ENCODE measurements at places on chromosomes 13 and 19.

DNA sequence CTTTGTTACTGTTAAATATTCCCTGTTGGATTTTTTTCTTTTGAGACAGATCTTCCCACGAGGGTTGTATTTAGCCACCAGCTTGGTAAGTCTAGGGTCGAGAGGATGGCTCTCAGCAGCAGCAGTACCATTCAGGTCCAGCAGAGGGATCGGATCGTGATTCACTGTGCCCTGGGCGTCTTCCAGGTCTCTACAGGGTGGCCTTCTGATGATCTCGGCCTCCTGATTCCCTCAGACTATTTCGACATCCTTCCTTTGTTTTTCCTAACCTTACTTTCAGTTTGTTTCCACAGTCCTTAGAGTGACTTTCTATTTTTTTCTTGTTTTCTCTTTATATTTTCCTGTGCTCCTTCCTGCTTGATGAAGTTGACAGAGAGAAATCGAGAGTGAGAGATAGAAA, 1436.9 kb downstream of the UQCRFS1 start:
- DNase-seq = no peak

- peak; percentile 87 for DNase-seq
Observed at GRCh38 chr19:10269333-10270179, 1.4 kb upstream of the ICAM1 start.

DNA sequence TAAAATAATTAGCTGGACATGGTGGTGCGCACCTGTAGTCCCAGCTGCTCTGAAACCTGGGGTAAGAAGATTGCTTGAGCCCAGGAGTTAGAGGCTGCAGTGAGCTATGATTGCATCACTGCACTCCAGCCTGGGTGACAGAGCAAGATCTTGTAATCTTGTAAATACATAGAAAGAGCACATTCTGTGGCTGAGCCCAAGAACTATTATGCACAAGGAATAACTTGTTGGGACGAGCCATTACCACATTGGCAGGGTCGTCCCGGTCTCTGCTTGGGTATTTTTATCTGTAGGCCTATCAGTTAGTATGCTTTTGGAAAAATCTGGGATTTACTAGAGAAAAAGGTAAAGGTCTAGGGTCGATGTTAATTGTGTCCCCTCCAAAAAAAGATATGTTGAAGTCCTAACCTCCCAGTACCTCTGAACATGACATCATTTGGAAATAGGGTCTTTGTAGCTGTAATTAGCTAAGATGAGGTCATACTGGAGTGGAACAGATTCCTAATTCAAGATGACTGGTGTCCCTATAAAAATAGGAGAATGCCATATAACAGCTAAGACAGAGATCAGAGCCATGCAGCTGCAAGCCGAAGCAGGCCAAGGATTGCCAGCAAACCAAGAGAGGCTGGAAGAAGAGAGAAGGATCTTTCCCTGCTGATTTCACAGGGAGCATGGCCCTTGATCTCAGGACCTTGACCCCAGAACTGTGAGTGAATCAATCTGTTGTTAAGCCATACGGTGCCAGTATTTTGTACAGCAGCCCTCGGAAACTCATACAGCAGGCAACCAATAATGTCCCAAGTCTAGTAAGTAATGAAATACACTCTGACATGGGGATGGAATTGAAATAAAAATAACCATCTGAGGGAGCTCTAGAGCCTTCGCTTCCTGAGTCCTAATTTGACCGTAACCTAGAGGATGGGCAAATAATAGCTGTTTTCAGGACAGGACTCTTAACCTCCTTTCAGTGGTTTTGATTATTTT, 77.0 kb downstream of the TM9SF2 start:
- DNase-seq = no peak

GRCh38 chr13:34358811-34359513, 541.0 kb downstream of the RFC3 start:
- DNase-seq = no peak

DNA sequence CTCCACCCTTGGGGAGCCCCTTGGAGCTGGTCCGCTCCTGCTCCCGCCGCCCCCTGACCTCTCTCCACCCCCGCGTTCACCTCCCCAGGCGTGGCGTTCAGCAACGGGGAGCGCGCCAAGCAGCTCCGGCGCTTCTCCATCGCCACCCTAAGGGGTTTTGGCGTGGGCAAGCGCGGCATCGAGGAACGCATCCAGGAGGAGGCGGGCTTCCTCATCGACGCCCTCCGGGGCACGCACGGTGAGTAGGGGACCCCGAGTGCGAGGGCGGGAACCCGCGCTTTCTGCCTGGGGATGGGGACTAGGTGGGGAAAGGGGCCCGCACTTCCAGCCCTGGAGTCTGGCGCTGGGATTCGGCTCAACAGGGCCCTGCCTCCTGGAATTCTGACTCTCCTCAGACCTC, 1.7 kb downstream of the CYP2A13 start:
- DNase-seq = no peak

GRCh38 chr13:28796938-28797257, 23.2 kb upstream of the MTUS2 start:
- no peak for DNase-seq

GRCh38 chr13:27401210-27401609, 23.2 kb upstream of the GTF3A start:
- no peak for DNase-seq

DNA sequence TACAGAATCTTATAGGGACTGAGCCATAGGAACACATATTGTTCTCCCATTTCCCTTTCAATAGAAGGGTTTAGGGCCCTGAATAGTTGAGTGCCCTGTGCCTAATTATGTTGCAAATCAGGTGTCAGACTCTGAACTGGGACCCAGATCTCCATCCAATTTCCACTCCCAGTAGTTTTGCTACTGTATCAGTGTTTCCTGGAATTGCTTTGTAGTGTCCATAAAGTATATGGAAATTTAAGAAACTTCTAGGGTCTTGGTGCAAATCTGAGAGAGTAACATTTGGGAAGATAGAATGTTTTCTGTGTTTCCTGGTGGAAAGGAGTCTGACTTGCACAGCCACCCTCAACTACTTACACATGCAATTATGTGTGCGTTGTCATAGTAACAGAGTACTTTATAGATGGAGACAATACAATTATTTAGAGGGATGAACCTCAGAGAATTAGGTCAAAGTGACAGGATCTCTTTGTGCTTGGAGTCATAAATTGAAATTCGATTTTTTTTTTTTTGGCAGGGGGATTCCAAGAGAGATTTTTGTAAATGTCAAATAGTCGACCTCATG, 646 bp upstream of the SLC10A2 start:
- no peak for DNase-seq

DNA sequence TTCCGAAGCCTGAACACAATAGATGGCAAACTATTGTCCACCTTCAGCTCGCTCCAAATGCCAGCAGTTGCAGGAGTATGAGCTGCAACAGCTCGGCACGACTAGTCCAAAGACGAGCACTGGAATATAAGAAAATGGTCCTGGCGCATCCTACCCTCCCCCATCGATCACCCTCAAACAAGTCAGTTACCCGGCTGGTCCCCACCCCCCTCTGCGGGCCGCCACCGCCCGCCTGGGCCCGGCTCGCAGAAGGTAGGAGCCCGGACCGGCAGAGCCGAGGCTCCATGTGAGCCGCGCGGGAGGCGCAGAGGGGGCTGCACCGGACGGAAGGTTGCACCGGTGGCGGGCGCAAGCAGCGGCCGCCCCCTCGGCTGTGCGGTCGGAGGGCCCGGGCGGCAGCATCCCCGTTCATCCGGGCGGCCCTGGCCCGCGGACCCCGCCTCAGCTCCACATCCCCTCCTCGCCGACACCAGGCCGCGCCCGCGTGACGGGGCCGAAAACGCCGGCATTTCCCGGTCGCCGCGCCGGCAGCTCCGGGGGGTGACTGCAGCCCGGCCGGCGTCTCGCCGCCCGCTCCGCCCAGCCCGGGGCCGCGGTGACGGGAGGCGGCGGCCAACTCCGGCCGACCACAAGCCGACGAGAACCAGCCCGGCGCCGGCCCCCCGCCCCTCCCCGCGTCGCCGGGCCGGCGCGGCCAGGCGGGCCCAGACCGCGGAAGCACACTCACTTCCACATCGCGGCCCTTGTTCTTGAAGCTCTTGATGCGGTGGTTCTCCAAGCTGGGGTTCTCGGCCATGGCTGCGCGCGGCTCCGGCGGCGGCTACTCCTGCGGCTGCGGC, 552 bp downstream of the KPNA3 start:
- peak; percentile 45 for DNase-seq

- no peak for DNase-seq
Observed at GRCh38 chr19:3389446-3389778, 23.0 kb downstream of the NFIC start.

- no peak for DNase-seq
Observed at GRCh38 chr13:23547000-23547590, 23.1 kb upstream of the TNFRSF19 start.

DNA sequence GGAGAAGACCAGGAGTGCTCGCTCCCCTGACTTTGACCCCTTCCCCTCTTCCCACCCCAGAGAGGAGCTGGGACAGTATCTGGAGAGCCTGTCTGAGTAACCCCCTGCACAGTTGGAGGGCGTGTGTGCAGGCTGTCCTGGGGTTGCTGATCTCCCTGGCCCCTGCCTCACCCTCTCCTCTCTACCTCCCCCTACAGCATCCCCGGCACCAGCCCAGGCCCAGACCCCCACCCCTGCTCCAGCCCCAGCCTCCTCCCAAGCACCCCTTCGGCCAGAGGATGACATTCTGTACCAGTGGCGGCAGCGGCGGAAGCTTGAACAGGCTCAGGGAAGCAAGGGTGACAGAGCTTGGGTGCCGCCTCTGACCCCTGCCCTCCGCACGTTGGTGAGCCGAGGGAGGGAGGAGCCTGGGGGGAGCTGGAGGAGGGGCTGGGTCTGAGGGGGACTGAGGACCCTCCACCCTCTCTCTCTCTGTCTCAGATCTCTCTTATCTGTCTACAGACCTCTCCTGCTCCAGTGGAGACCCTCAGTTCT, 8.7 kb downstream of the PROSER3 start:
- DNase-seq = no peak

DNA sequence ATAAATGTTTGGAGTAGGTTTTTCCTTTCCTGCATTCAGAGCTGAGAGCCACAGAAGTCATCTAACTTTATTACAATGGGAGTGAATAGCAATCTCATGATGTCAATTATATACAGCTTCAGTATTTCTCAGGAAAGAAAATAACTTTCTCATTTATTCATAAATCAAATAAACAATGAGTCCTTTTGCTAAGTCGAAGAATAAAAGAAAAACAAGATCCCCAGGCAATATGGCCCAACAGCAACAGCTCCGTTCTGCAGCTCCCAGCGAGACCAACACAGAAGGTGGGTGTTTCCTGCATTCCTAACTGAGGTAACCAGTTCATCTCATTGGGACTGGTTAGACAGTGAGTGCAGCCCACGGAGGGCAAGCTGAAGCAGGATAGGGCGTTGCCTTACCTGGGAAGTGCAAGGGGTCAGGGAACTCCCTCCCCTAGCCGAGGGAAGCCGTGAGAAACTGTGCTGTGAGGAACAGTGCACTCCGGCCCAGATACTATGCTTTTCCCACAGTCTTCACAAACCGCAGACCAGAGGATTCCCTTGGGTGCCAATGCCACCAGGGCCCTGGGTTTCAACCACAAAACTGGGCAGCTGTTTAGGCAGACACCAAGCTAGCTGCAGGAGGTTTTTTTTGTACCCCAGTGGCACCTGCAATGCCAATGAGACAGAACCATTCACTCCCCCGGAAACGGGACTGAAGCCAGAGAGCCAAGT, 128.2 kb downstream of the SLITRK1 start:
- DNase-seq = no peak

- DNase-seq = no peak
Observed at GRCh38 chr13:94716016-94716415, 3.7 kb upstream of the SOX21 start.

DNA sequence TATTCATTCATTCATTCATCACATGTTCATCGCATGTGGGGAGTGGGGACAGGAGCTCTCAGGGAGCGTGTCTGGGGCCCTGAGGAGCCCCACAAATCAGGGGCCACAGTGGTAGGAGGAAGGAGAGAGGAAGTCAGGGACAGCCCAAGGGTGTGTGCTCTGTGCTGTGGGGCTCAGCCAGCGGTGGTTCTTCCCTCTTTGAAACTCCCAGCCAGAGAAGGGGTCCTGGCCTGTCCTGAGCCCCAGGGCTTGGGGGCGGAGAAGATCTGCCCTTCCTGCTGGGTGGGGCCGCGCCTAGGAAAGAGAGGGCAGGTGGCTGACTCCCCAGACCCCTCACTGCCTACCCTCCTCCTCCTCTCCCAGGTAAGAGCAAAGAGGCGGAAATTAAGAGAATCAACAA, 14.6 kb downstream of the AP2A1 start:
- DNase-seq = no peak

DNA sequence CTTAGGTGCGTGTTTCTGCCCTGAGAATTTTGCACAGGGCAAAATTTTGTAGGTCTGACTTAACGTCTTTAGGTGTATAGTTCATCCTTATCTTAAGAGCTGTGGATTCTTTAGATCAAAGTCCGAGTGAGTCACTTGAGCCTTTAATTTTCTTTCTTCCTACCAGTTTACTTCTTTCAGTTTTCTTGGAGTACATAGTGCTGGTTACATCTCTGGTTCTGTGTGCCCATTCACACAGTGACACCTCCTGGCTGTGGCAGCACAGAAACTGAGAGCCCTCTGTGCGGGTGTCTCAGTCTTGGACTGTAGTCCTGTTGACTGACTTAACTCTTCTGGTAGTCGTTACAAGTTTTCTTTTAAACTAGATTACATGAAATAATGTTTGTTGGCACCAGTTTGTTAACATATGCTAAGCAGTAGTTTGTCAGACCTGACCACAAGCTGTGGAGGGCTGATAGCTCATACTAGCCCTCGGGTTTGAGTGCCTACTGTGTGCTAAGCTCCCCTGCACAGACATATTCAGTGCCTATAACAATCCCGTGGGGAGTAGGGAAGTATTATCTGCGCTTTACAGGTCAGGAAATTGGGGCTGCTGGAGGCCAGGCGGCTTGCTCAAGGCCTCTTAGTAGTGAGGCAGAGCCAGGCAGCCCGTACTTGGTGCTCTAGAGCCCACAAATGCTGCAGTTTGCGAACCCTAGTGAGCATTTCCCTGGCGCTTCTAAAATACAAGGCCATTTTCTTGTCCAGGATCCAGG, 1.6 kb downstream of the GATAD2A start:
- peak; percentile 63 for DNase-seq

GRCh38 chr19:33273881-33274662, 28.3 kb downstream of the CEBPA start:
- peak; percentile 48 for DNase-seq

DNA sequence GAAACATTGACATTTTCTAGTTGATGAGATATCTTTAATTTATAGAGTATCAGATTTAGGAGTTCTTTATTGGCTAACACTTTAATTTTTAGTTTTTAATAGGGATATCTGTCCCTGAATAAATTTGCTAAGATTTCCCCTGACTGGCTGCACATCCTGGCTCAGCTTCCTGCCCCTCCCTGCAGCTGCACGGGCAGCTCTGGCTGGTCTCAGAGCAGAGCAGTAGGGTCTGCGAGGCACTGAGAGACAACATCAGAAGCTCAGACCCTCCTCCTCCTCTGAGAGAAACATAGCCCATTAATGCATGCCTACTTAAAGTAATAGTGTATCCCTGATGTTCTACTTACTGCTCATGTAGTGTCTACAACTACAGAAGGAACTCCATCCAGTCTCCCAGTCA, 139.2 kb downstream of the TNFSF13B start:
- DNase-seq = no peak

DNA sequence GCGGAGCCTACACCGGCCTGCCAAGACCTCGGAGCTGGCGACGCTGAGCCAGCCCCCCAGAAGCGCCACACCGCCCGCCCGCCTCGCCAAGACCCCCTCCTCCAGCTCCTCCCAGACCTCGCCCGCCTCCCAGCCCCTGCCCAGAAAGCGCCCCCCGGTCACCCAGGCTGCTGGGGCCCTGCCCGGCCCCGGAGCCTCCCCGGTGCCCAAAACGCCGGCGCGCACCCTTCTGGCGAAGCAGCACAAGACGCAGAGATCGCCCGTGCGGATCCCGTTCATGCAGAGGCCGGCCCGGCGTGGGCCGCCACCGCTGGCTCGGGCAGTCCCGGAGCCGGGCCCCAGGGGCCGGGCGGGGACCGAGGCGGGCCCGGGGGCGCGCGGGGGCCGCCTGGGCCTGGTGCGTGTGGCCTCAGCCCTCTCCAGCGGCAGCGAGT, 10.2 kb downstream of the C19orf25 start:
- DNase-seq = no peak

Measured in stimulated activated CD4-positive, alpha-beta T cell treated with anti-CD3 and anti-CD28 coated beads, Interleukin-1b, Interleukin-23, amount 100 ng/mL, for 48 hours (primary cell).